DMS 273 treated with DMSO at 0.1 percent for 48 hours (cell line): ENCODE measurements at places on chromosomes 4 and X.

DNA sequence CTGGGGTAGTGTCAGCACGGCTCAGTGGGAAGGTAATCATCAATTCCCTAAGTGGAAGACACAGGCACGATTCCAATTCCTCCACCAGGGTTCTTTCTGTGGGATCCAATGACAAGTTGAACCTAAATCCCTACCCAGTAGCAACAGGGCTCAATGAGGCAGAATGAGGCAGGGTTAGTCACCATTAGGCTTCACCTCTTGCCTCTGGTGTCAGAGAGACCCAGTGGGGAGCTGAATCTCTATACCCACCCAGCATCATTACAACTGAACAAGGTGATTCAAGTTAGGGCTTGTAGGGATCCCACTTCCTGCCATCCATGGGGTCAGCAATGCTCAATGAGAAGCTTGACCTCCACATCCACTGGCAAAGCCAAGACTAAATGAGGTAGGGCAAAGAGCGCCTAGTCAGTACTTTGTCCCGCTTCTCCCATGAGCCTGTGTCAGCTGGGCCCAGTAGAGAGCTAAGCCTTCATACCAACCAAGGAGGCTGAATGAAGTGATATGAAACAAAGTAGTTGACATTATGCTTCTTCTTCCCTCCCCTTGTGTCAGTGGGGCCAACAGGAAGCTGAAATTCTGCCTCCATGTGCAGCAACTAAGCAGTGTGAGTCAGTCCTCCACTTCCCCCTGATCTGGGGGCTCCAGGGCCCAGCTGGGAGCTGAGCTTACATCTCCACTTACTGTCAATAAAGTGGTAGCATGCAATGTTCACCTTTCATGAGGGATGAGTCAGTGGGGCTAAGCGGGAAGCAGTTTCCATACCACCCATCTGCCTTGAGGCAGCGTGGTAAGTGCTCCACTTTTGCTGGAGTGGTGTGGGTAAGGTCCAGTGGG is 36.4 kb upstream of the RBM41 start:
- no peak for DNase-seq

DNA sequence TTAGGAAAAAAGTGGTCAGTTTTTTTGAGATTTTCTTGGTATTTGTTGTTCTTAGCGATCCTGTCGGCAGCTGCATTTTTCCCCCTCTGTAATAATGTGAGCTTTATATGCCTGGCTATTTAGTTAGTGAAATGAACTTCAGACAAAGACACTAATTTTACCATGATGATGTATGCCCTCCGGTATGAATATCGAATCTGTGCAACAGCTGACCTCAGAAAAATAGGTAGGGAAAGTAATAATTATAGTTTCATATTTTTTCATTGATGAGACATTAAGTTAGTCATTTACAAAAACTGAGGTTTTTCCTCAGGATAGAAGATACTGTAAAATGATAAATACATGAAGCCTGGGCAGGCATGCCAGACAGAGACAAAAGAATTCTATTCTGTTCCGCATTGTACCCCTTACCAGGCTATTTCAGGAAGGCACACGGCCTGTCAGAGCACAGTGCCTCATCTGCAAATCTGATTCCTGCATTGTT is 155.8 kb downstream of the SHROOM3 start:
- DNase-seq, result no peak

DNA sequence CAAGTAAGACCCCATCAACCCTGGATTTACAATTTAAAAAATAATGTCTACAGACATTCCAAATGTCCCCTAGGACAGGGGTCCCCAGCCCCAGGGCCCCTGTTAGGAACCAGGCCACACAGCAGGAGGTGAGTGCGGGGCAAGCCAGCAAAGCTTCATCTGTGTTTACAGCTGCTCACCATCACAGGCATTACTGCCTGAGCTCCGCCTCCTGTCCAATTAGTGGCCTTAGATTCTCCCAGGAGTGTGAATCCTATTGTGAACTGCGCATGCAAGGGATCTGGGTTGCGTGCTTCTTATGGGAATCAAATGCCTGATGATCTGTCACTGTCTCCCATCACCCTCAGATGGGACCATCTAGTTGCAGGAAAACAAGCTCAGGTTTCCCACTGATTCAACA is 146.1 kb downstream of the ATP10D start:
- no peak for DNase-seq

- DNase-seq, result no peak
Measured at GRCh38 chr4:155033604-155034003, 174.8 kb upstream of the NPY2R start.

GRCh38 chr4:54662901-54663585 is 5.3 kb downstream of the KIT start:
- no peak for DNase-seq

DNA sequence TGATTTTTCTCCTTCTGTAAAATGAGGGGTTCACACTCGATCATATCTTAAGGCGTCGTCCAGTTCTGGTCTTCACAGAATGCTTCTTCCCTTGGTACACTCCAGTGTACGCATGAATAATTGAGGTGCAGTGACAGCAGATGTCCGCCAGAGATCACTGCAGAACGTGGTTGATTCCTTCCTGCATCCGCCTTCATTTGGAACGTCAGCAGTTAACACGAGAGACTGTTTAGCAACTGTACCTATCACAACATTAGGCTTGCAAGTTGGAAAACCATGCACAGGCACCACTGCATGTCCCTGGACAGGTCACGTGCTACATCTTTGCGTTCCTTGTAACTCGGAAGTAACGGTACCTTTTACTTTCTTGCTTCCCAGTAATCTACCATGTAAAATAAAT is 66.0 kb upstream of the GEMIN8 start:
- DNase-seq, result no peak

- no peak for DNase-seq
Measured at GRCh38 chr4:27442146-27442545, 581.5 kb downstream of the STIM2 start.

- no peak for DNase-seq
Measured at GRCh38 chr4:55826986-55827385, 7.4 kb downstream of the EXOC1L start.

DNA sequence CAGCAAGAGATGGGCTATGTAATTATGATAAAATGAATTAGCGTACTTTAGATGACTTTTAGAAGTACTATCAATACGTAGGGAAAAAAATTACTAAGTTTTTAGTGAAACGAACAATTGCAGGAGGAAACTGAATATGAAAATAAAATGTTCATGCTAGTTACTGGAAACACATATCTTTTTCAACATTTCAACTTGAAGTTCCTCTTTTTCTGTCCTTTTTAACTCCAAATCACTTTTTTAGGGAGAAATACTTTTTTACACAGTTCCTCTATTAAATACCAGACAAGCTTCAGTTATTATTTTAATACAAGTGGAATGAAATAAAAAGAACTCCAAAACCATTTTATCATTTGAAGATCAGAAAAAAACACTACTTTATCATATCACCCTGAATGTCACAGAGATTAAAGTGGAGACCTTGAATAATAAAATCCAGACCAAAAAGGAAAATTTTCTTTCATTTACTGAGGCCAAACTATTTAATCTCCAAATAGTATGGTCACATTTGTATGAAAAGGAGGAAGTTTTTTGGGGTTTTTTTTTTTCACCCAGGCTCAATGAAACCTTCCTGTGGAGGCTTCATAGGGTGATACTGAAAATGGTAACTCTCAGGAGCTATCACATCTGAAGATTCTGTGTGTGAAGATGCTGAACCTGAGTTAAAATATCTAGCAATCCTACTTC is 306.2 kb downstream of the INPP4B start:
- DNase-seq, result no peak

DNA sequence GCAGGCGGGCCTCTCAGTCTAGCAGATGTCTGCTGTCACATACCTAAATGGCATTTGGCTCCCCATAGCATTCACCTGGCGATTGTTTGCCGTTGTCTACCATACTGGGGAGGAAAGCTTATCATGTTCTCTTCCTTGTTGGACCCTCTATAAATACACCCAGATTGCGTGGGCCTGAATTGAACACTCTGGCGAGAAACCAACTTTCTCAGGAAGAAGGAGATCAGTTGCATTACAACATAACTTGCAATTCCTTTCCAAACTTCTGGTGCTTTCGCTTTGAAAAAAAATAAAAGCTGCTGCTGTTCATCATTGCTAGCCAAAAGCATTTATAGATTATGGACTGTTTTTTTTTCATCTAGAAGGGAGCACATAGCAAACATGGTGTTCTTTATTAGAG is 230.0 kb upstream of the GPC4 start:
- no peak for DNase-seq

GRCh38 chr4:100984901-100985300 is 362.4 kb downstream of the PPP3CA start:
- DNase-seq, result no peak

GRCh38 chr4:58767598-58767997 is 1657.4 kb upstream of the IGFBP7 start:
- DNase-seq, result no peak

DNA sequence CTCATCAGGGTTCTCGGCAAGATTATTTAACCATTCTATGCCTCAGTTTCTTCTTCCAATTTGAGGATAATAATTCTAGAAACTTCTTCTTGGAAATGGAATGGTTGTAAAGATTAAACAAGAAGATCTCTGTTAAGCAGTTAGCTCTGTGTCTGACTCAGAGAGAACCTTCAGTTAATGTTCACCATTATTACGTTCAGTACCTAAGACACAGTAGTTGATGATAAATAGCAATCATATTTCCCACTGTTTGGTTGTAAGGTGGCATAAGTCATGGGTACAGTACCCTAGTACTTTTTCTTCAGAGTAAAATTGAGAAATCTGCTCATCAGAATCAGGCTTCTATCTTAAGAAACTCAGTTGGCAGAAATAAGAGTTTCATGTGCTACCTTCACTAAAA is 366.5 kb upstream of the BOD1L1 start:
- DNase-seq, result no peak

- DNase-seq, result no peak
Measured at GRCh38 chr4:20995610-20996009, 295.4 kb downstream of the PACRGL start.

DNA sequence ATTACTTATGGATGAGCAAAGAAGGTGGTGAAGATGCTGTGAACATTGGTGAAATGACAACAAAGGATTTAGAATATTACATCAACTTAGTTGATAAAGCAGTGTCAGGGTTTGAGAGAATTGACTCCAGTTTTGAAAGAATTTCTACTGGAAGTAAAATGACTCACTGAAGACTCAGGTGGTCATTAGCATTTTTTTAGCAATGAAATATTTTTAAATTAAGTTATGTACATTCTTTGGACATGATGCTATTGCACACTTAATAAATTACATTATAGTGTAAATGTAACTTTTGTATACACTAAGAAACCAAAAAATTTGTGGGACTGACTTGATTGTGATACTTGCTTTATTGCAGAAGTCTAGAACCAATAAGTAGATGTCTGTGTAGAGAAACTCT is 56.9 kb downstream of the USO1 start:
- DNase-seq, result no peak

DNA sequence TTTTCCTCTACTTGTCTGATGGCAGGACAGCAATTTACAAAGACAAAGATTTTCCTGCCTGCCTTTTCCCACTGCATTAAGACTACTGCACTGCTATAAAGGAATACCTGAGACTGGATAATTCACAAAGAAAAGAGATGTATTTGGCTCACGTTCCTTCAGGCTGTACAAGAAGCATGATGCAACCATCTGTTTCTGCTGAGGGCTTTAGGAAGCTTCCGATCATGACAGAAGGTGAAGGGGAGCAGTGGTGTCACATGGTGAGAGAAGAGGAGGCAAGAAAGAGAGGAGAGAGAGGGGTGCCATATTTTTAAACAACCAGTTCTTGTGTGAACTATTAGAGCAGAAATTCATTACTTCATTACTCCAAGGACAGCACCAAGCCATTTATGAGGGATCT is 617.1 kb upstream of the HTR2C start:
- DNase-seq, result no peak

DNA sequence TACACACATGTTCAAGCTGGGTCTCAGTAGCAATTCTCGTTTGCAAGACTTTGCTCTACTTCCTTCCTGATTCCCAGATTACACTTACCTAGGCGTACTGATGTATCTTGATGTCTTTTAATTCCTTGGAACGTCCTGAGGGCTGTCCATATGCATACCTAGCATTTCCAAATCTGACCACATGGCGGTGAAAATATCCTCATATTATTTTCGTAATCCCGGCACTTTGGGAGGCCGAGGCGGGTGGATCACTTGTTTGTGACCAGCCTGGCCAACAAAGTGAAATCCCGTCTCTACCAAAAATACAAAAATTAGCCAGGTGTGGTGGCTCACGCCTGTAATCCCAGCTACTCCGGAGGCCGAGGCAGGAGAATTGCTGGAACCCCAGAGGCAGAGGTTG is 1786.3 kb upstream of the TENM3 start:
- no peak for DNase-seq

DNA sequence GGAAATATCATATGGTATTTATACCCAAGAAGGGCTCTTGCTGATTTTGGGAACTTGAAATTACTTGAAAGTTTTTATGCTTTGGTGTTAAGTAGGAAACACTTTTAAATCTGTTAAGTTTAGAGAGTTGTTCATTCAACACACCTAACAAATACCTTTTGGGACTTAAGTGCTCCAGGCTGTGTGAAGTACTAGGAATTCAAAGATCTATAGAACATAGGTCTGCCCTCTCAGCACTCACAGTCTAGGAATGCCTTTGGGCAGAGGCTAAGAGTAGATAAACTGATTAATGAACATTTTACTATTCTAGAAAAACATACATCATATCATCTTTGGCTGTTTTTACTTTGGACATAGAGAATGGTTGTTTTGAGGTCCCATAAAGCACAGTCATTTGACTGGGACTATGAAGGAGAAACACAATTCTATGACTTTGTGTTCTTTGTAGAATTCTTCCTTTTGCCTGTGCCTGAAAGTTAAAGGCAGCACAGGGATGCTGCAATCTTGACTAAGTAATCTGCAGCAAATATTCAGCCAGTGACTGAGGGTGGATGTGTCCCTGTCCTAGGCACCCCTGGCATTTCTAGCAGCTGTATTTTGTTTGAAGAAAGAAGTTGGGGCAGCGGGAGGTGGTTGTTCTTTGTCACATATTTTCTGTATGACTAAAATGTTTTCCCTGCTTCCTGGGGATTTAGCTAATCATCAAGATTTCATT is 8.3 kb downstream of the BMP3 start:
- no peak for DNase-seq

- DNase-seq, result no peak
Measured at GRCh38 chrX:114952696-114953095, 64.7 kb downstream of the IL13RA2 start.

DNA sequence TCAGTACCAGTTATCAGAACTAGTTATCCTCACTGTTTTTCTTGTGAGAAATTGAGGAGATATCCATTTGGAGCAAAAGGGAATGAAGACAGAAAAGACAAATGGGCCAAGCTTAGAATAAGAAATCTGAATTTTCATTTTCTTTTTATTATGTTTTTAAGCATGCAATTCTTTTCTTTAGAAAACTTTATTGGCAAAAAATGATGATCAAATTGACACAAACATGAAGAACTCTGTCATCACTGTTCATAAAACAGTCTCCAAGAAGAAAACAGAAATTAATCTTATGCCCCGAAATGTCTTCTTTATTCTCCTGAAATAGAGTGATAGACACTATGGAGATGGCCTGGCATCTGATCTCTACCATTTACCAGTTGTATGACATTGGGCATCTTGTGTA is 139.0 kb downstream of the ARHGAP24 start:
- DNase-seq, result no peak

DNA sequence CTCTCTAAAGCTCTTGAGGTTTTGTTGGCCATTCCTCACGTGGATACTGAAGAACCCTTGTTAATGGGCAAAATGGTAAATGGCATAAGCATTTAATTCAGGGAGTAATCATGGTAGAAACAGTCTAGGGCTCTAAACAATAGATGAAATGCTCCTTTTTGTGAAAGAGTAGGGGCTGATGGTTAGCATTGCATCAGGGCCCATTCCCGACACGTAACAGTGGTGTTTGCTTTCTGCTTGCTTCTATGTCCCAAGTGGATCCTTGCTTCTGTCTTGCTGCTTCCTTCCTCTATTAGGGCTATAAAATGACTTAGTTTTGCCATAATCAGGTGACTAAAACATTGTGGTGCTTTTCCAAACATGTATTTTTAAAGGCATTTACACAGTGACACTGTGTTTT is 230.9 kb upstream of the AFF2 start:
- DNase-seq, result no peak
